ENCODE measurements at places on chromosomes 16 and 17. TPM values are rescaled to one million over a fixed set of nuclear protein-coding genes. Genes with fewer than 3 reads are reported as not detected.

Gene TEX19
- not detected for total RNA-seq

Gene CDYL2
- total RNA-seq: 1.5 TPM

GRCh38 chr17:52237151-52237550 lies 78.6 kb upstream of the CA10 start:
- no peak for DNase-seq

- DNase-seq: no peak
Observed at GRCh38 chr16:8920645-8921346, 38.6 kb downstream of the LITAFD start.

DNA sequence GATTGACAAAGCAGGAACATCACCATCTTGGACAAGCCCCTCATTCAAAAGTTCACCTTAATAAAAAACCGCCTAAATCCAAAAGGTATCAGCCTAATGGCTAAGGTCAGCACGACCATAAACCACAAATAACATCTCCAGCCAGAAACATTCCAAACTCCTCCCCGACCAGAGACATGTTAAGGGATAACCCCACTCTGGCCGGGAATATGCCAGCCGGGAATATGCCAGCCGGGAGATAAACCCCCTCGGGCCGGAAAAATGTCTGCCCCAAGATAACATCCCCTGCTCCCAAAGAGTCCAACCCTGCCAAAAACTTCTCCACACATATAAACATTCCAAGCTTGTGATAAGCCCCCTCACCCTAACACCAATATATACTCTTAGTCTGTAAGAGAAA lies 1.4 kb downstream of the DHX33 start:
- no peak for DNase-seq

DNA sequence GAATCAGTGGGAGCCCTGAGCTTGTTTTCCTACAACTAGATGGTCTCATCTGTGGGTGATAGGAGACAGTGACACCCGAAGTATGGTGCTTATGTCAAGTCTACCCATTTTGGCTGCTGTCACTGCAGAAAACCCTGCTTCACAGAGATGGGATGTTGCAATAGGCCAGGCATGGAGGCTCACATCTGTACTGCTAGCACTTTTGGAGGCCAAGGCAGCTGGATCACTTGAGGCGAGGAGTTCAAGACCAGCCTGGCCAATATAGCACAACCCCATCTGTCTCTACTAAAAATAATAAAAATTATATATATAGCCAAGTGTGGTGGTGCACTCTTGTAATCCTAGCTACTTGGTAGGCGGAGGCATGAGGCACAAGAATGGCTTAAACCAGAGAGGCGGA lies 2.3 kb upstream of the HERPUD1 start:
- no peak for DNase-seq
